ENCODE measurements at places on chromosomes 4 and X.

DNA sequence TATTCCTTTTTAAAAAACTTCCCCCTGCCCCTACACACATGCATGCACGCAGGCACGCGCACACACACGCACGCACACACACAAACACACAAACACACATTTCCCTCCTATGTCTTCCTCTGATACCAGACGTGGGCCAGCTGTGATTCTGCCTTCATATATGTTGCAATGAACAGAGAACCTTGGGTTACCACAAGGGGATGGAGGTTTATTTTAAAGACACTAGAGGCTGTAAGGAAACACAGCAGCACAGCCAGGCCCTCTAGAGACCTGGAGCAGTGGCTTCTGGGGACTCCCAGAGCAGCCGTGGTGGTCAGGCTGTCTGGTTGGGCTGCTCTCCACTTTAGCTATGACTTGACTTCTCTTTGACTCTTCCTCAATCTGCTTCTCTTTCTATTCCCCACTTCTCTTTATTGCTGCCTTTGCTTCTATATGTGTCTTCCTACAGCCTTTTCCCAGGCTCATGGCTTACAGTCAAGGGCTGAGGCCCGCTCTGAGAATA is 3.2 kb upstream of the TLR10 start:
- no peak for DNase-seq

GRCh38 chr4:2290488-2290887 is 28.6 kb upstream of the MXD4 start:
- DNase-seq: no peak

DNA sequence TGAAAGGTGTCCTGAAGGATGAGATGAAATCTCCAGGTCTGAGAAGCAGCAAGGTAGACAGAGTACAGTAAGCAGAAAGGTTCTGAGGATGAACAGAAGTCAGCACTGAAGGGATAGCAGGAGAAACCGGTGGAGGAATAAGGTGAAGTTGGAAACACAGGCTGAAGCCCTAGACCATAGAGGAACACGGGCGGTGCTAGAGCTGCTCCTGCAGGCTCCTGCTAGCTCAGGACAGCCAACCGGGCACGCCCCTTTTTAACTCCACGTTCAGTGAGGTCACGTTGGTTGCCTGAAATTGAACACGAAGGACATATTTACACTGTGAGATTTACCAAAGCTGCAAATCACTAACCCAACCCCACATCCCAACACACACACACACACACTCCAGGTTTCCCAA is 1886.4 kb upstream of the AGA start:
- no peak for DNase-seq

GRCh38 chr4:33060674-33061542 is 2340.7 kb downstream of the PCDH7 start:
- DNase-seq: peak; percentile 67

GRCh38 chr4:105469736-105470135 is 4.1 kb downstream of the PPA2 start:
- DNase-seq: no peak

- DNase-seq: peak; percentile 100
These were observed at the start of gene GRPEL1 for GRCh38 chr4:7067452-7068278. TSS of gene GRPEL1 (minus strand) at chr4:7068064. CDS start at chr4:7068032, 32 bp downstream.

- peak; percentile 94 for DNase-seq
These were observed 361.2 kb downstream of the BCOR start for GRCh38 chrX:39736216-39737211.

GRCh38 chrX:76555816-76556215 is 128.3 kb downstream of the MAGEE1 start:
- DNase-seq: peak; percentile 66

GRCh38 chrX:139204898-139205667 is 325.5 kb upstream of the F9 start:
- no peak for DNase-seq

DNA sequence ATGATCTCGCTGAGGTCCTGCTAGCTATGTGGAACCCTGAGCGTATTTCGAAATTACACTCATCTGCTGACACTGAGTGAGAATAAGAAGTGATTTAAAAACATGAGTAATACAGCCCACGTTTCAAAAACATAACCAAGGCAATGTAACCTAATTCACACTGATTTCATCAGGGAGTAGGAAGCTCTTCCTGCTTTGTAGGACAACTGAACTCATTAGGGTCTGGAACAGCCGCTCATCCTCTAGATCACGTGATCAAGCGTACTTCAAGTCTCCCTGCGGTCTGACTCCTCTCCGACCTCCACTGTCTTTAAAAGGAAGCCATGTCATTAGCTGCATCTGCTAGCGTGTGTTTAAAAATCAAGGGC is 138.0 kb downstream of the NSUN7 start:
- peak; percentile 83 for DNase-seq

GRCh38 chrX:20666331-20666730 is 399.6 kb upstream of the RPS6KA3 start:
- DNase-seq: no peak

- DNase-seq: no peak
These were observed 33.8 kb downstream of the PNMA5 start for GRCh38 chrX:152960115-152960514.

DNA sequence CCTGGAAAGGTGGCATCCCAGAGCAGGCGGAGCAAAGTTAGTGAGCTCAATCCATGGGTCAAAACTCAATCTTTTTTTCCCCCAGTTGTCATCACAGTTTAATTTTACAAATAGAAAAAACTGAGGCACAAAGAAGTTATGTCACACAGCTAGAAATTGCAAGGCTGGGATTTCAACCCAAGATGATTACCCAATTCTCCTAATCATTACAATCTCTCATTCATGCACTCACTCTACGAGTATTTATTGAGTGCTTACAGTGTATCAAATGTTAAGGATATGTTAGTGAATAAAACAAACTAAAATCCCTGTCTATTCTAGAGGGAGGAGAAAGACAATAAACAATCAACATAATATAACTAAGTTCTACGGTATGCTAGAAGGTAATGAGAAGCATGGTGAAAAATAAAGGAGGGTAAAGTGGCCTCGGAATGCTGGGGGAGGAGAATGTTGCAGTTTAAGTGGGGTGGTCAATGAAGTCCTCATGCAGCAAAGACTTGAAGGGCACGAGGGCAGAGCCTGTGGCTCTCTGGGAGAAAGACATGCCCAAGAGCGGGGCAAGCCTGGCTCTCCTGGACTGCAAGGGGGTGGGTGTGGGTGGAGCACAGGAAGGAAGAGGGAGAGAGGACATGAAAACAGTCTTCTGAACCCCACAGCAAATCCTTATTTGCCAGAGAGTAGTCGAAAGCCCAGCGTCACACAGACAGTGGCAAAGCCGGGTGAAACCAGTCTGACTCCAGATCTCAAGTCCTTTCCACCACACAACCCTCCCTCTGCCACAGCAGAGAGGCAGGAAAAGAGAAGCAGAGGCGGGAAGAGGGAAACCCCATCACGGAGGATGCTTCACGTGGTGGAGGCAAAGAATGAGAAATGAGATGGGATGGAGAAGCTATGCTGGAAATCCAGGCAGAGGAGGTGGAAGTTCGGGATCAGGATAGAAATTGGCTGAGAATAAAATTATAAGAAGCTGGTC is 48.3 kb downstream of the RAB33B start:
- no peak for DNase-seq
